ENCODE measurements at places on chromosomes 6 and 20.
A peak's percentile ranks its signal among the peaks of the same experiment; 100 is the strongest.

- no peak for DNase-seq
Observed at GRCh38 chr6:159512104-159512503, 180.9 kb downstream of the SOD2 start.

DNA sequence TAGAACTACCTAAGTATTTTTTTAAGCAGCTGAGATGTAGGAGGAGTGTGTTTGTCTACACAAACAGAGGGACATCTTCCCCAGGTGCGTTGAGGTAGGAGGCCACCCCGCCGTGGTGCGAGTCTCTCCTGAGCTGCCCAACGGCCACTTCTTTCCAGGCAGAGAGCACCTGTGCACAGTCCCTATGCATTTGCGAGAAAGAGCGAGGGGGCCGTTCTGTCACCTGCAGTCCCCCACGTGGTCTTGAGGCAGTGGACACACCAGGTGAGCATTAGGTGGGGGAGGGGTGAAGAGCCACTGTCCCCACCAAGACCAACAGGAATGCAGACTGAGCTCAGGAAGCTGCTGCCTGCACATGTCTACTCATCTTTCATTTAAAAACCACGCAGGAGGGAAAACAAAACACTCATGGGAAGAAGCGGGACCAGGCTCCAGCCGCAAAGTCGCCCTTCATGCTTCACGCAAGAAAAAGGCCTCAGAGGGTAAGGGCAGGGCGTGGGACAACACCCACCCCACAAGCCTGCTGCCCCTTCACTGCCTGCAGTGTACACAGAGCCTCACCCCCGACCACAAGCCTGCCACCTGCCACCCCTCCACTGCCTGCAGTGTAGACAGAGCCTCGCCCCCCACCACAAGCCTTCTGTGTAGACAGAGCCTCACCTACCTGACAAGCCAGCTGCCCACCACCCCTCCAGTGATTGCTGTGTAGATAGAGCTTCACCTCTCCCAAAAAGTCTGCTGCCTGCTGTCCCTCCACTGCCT is 142.0 kb downstream of the DLL1 start:
- no peak for DNase-seq

DNA sequence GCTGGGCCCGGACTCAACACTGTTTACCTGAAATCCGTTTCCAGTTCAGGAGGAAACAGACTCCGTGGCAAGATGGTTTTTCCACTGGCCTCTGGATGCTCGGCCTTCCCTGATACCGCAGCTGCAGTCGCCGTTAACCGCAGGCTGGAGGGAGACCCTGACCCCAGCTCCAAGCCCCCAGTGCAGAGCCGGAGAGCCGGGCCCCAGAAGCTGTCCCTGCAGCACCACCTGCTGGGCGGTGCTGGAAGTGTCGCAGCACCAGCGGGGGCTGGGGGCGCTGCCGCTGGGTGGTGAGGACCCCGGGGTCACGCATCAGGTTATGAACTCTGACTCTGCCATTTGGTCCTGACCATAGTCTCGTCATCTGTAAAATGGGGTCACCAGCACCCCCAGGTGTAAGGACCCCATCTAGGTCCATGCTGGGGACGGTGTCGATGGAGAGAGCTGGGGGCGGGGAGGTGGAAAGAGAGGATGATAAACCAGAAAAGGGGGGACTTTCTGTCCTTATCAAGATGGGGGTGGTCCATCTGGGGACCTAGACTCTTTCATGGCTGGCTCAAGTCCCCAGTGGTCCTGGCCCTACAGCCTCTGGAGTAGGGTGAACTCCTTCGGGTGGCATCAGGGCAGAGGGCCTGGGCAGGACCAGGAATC is 20.8 kb upstream of the CHRNA4 start:
- no peak for DNase-seq

- DNase-seq = no peak
Observed at GRCh38 chr20:8213831-8214587, 81.9 kb downstream of the PLCB1 start.

DNA sequence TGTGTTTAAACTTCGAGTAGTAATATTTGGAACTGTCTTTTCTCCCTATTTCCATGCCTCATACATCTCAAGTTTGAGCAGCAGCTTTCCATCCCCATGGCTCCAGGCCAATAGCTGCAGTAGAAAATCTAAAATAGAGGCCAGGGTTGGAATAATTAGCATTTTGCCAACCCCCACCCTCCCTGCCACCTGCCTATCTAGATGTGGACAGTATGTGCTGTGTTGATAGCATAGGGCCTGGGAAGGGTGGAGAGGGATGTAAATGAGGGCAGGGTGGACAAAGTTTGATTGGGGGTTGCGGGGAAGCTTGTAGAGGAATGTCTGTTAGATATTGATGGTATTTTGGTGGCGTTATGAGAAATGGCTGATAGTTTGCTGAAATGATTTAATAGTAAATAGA is 5.6 kb downstream of the TOP1 start:
- DNase-seq = no peak

- peak; percentile 93 for DNase-seq
Observed at GRCh38 chr6:113122060-113122459, 735.1 kb upstream of the MARCKS start.
